DND-41 (cell line): ENCODE measurements at places on chromosomes 1 and 21.
A peak's percentile ranks its signal among the peaks of the same experiment; 100 is the strongest.

DNA sequence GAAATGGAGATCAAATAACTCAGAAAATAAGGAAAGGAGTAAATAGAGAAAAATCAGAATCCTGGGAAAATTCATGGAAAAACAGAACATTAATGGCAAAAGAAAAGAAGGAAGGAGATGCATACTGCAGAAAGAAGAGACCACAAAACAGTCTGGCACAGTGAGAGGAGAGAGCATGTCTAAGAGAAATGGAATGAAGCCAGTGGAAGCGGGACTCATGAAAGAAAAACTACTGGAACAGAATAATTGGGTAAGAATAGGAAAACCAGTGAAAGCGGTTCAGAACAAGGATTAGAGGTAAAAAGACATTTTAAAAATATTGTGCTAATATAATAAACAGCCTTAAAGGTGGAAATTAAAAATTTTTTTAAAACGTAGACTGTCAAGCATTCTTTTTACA lies 93.6 kb upstream of the GREM2 start:
- DNase-seq: no peak

DNA sequence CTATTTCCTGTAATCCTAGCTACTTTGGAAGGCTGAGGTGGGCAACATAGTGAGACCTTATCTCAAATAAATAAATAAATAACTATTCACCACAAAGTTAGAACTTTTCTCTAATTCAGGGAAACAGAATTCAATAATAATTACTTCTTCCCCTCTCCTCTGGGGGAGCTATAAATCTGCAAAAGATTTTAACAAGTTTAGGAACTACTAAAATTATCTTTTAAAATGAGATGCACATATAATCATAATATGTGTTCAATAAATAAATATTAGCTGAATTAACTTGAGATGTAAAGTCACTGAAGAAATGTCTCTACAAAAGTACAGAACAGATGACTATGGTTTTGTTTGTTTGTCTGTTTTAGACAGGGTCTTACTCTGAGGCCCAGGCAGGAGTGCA lies 14.1 kb downstream of the WDR47 start:
- no peak for DNase-seq

DNA sequence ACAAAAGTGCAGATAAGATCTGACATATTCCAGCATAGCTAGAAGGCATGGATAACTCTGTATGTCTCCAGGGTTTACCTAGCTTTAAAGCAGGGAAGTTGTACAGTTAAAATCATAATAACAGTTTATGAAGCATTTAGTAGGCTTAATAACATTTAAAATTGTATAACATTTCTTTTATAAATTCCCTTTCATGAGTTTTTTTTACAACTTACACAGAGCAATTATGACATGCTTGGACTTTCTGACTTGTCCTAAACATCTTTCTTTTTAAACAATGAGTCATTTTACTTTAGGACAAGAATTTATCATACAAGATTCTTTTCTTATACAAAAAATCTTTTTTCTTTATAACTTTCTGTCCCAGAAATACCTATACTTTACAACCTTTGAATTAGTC lies 408.5 kb upstream of the NEGR1 start:
- no peak for DNase-seq

GRCh38 chr21:24514081-24514733 lies 1093.1 kb downstream of the MRPL39 start:
- DNase-seq: no peak

DNA sequence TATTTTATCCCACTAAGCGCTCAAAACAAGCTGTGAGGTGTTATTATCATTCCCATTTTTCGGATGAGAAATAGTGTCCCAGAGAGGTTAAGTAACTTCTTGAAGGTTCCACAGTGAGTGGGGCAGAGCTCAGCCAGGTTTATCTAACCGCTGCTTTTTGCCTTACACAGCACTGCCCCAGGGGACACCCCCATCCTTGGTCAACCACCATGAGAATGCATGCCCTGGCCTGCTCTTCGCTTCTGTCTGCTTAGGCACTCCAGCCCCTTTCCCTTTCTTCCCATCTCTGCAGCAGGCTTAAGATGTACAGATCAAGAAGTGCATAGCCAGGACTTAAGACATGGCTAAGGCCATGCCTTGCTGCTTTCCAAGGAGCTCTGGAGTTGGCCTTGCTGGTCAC lies 159.0 kb upstream of the CD34 start:
- no peak for DNase-seq

- DNase-seq: no peak
Observed at GRCh38 chr1:81912383-81912782, 111.6 kb downstream of the ADGRL2 start.

DNA sequence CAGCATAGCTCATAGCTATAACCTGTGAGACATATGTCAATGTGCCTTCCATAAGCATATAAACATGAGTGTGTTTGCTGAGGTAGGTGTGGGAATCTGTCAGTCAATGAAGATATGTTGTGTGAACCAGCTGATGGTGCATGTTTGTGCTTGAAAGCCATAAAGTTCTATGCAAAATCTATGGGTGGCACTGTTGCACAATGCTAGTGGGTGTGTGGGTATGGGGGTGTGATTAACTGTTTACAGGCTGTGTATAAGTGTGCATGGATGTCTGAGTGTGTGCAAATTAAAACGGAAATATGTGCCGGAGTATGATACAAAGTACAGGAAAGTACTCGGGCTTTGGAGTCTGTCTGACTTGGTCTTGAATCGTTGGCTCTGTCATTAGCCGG lies 1.0 kb upstream of the ATP2B4 start:
- DNase-seq: peak; percentile 77

GRCh38 chr1:220815409-220815808 lies 28.7 kb downstream of the MTARC1 start:
- DNase-seq: no peak

- DNase-seq: no peak
Observed at GRCh38 chr1:41672173-41672572, 187.7 kb upstream of the EDN2 start.

DNA sequence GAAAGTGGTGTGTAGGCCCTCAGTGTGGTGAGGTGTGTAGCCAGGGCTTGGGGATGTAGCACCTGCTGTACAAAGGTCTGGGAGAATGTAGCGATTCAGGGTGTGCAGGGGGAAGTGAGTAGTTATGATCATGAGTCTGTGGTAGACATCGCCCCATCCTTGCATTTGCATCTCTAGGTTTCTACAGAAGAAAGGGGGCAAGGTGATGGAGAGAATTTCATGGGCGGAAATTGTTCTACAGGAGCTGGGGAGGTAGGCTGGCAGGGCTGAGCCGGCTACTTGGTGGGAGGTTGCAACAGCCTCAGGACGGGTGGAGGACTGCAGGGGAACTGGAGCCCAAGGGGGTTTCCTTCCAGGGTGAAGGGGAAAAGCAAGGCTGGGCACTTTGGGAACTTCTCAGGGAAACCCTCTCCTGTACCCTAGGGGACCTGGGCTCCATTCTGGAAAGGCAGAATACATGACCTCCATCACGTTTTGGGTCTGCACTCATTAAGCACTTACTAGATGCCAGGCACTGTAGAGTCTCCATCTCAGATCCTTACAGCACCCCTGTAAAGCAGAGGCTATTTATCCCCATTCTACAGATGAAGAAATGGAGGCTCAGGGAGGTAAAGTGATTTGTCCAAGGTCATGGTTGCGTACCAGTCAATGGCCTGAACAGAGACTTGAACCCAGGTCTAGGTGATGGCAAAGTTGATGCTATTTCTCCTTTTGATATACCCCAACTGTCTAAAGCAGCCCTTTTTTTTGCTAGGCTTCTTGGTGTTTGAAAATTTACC lies 14.5 kb upstream of the TNFRSF1B start:
- DNase-seq: no peak

GRCh38 chr21:35632711-35633110 lies 427.6 kb downstream of the SETD4 start:
- DNase-seq: no peak

- DNase-seq: no peak
Observed at GRCh38 chr1:78447086-78447485, 43.7 kb upstream of the PTGFR start.

DNA sequence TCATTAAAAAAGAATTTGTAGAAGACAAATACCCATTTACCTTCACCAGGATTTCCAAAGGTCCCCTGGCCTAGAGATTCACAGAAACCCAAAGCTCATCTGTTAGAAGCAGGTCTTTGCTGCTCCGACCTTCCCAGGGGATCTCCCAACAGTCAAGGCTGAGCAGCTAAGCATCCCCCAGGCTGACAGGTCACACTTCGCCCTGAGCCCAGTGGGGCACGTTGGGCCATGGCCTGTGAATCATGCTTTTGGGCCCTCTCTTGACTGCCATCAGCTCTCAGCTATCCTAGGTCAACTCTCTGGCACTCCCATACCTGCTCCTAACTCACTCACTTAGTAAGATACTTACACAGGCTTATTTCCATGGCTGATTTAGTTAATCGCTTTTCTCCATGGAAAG lies 157.7 kb downstream of the DSCAM start:
- DNase-seq: no peak

DNA sequence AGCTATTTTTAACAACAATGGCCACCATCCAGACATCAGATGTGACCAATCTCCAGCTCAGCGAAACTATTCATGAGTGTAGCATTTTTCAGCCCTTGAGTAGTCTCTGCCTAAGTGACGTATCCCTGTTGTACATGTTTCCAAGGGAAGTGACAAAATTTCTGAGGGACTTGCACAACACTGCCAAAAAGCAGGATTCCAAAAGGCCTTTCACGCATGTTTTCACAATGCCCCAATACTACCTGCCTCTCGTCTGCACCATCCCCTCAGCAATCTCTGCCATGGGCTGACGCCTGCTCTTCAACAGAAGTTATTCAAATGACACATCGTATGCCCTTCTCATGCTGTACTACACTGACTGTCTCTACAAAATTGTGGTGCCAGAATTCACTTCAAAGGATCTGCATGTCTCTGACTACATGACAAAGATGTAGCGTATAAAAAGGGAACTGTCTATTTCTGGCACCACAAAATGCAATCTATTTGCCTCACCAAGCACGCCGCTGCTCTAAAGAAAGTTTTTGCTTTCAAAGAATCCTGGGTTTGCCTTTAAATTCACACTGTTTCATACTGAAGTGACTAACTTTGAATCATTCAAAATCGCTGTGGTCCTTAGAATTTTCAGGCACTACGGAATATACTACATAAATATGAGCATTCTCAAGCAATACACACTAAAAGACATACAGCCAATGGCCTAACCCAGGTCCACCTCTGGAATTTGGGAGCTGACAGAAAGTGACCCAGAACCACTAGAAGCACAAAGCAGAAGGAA lies 32.9 kb downstream of the JAK1 start:
- DNase-seq: no peak

- DNase-seq: no peak
Observed at GRCh38 chr1:222811671-222812070, 3.2 kb upstream of the DISP1 start.

DNA sequence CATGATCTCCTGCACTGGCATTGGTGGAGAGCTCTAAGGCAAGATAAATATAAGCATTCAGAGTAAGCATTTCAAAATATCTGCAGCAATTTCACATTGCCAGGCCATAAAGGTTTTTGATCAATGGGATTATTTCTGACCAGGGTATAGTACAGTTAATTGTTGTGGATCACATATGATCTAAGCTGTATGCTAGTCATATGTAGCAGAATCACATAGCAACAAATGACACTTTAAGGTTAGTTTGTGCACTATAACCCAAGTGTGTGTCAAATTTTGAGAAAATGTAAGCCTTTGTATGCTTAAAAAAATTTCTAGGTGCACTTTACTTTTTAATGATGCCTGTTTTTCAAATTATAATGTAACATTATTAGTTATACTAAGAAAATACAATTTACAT lies 386.0 kb upstream of the ADAMTS5 start:
- DNase-seq: no peak

DNA sequence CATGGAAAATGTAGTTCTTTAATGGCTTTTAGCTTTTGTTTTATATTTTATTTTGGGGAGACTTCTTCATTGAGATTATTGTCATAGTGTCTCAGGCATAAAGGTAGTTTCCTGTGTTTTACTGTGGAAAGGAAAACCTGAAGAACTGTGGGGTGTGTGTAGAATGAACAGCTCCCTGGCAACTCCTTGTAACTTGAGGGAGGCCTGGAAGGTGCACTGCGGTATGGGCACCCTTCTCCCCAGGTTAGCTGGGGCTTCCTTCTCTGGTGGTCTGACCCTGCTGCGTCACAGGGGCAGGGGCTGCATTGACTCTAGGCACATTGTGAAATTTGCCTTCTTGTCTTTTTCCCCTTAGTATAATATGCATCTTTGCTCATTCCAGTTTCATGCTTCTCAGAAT lies 1.7 kb downstream of the ATP1B1 start:
- DNase-seq: no peak

DNA sequence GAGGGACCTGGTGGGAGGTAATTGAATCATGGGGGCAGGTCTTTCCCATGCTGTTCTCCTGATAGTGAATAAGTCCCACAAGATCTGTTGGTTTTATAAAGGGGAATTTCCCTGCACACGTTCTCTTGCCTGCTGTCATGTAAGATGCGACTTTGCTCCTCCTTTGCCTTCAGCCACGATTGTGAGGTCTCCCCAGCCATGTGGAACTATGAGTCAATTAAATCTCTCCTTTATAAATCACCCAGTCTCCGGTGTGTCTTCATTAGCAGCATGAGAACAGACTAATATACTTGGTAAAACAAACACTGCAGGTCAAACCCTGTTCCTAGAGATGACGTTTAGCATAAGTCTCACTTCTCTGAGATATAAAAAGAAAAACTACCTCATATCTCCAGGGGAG lies 148.3 kb downstream of the MATN1 start:
- no peak for DNase-seq

DNA sequence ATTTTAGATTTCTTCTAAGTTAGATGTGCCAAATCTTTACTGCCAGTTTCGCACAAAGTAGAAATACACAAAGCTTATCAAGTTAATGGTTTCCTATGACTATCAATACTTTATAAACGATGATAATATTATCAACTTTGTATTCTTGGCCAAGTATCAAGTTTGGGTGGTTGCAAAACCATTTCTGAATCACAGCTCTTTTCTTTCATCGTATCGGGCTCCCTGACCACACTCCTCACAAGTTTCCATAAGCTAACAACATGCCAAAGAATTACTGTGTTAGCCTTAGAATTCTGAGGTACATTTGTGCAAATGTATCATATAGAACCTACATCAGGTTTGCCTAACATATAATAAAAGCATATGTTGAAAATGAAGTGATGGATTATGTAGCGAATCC lies 311.0 kb downstream of the KCTD3 start:
- DNase-seq: no peak

GRCh38 chr1:218931324-218931723 lies 242.4 kb upstream of the LYPLAL1 start:
- no peak for DNase-seq

DNA sequence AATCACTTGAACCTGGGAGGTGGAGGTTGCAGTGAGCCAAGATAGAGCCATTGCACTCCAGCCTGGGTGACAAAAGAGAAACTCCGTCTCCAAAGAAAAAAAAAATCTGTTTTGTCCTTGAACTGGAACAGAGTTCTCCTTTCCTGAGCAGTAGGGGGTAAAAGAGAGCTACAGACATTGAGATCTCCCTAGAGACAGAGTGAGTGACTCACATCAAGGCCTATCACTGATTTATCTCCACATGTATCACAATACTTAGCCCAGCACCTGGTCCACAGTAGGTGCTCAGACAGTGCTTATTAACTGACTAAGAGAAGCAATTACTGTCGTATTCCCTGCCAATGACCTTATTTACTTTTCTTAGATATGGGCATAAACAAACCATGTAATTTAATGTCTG lies 354.1 kb upstream of the C1orf87 start:
- DNase-seq: no peak
